RPMI8226 (cell line): ENCODE measurements at places on chromosomes 5 and 9.

DNA sequence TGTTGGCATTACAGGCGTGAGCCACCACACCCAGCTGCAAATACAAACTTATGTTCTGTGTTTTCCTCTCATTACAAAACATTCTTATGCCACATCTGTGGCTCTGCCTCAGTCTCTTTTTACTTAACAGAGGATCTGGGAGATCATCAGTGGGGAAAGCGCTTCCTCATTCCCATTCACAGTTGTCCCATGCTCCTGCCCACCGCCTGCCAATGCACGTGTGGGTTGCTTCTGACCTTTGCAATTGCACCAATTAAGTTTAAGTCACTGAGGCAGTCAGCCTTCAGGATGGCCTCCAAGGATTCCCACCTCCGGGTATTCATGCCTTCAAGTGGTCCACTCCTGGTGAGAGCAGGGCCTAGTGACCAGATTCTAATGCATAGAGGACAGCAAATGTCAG, 34.9 kb upstream of the EEIG1 start:
- no peak for DNase-seq

GRCh38 chr5:19891658-19892057, 96.3 kb downstream of the CDH18 start:
- no peak for DNase-seq

- no peak for DNase-seq
Measured at GRCh38 chr5:34811706-34812105, 27.3 kb upstream of the TTC23L start.

DNA sequence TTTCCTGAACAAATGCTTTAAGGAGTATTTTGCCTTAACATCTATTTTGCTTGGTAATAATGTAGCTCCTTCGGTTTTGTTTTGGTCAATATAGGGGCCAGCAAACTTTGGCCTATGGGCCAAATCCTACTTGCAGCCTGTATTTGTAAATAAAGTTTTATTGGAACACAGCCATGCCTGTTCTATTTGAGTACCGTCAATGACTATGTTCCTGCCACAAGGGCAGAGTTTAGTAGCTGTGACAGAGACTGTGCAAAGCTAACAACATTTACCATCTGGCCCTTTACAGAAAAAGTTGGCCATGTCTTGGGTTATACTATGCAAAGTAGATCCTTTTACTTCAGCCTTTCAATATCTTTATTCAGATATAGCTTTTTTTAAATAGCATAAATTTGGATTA, 113.4 kb downstream of the NR3C1 start:
- DNase-seq, result no peak

DNA sequence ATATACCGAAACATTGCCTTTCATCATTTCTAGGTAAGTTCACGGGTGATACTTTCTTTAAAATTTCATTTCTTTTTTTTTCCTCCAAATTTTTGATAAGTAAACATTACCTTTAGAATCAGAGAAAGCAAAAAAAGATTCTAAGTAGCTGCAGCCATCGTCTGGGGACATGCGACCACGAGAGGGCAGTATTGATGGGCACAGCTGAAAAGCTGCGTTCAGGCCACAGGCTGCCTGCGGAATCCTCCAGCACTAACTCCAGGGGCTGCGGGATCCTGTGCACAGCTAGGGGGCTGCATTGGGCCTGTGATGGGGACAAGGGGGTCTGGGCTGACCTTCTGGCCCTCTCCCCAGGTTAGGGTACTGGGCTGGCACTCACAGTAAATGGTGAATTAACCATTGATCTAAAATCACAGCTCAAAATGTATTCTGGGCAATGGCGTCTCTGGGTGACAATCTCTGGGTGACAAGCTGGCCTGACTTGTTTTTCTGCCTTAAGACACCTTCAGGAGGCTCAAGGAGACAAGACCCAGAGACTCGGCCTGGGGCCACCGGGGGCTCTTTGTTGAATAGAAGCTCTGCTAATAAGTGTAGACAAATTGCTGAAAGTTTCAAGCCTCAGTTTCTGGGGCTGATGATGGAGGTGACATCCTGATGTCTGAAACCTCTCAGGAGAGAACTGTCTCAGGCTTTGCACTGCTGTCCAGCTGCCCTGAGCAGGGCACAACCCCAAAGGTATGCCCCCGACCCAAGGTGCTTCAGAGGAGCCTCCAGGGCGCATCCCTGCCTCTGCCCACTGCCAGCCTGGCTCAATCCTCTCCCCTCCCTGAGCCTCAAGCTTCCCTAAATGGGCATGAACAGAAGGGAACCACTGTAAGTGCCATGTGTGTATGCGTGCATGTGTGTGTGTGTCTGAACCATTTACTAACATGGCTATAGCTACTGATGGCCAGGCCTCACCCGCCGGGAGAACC, 44.3 kb upstream of the SARDH start:
- DNase-seq, result peak; percentile 82

DNA sequence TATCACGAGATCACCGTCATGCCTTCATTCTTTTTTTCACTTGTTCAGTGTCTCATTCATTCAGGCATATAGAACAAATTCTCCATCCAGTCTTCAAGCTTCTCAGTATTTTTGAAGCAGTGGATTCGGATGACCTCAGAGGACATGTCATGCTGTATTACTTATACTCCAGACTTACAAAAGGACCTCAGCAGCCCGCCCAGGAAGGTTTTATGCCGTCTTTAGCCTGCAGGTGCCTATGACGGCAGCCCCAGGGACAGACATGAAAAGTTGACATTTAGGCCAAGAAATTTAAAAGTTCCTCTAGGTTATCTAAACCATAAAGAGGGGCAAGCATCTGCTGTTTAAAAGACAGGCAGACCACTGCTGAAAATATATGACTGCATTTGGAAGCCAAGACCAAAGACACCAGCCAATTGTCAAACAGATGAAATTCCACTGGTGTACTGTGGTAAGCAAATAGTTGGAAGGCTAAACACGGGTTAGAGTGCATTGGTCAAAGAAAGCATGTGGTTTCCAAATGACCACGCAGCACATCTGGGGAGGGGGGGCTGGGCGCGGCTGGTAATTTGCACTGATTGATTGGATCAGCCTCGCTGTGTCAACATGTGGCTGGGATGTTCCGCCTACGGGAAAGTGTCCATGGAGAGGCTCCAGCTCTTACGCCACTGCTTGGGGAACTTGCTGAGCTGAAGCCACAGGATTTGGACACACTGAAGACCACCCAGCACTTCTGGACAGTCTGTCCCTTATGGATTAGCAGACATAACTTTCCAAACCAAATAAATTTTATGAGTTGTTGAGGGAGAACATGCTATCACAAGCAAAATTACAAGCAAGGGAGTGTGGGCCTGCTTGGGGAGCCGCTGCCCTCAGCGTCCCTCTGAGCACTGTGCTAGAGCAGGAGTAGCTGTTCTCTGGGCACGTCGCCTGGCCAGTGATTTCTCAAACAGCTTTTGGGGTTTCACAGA, 173.6 kb downstream of the FANCC start:
- DNase-seq, result no peak

- DNase-seq, result no peak
Measured at GRCh38 chr9:93203026-93203717, 19.2 kb downstream of the WNK2 start.

DNA sequence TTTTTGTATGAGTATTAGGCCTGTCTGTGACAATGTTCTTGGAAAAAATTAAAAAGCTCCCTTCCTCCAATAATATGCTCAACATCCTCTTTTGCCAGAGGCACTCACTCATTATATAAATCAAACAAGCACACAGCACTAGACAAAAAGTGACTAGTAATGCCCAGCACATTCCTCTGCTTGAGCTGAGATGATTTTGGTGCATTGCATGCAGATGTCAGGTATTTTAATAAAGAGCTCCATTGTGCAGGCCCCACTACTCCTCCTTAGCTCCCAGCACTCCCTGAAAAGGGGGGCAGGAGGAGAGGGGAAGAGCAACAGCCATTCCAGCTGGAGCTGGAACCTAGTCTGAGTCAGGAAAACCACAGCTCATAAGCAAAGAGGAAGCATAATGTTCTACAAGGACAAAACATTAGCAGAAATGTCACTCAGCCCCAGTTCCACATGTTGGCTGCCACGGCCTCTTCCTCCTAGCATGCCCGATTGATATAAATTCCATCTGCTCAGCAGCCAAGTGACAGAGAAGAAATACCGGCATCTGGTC, 348.5 kb downstream of the BNC2 start:
- DNase-seq, result no peak

DNA sequence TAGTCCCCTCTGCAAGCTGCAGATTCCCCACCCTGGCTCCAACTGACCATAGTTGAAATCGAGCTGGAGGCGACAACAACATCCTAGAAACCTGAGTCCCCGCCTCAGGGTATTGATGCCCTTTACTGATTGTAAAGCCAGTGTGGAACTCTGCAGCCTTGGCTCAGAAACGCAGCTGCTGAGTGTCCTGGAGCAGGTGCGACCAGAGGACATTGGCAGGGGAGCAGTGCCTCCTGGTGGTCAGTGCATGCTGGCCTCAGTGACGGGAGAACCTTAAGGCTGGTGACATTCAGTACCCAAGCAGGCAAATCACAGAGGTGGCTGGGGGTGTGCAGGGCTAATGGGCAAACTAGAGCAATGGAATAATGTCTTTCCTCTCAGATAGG, 20.4 kb upstream of the ZNF354B start:
- DNase-seq, result peak; percentile 61
